ENCODE measurements at places on chromosomes 12 and 14. TPM values are rescaled to one million over a fixed set of nuclear protein-coding genes. Genes with fewer than 3 reads are reported as not detected.

PTPN6 gene
- 0.09 TPM for total RNA-seq

TSPAN19 gene
- total RNA-seq: 0.16 TPM

EDDM3A gene
- not detected for total RNA-seq

CLBA1 gene
- total RNA-seq: 6.7 TPM

LYZ gene
- not detected for total RNA-seq

SYNDIG1L gene
- under 0.01 TPM for total RNA-seq

GIT2 gene
- total RNA-seq: 25.7 TPM

OAS2 gene
- 0.69 TPM for total RNA-seq

SPATS2 gene
- 27.0 TPM for total RNA-seq

DCN gene
- 3,853 TPM for total RNA-seq
